ENCODE measurements at places on chromosomes 16 and 17. TPM values are rescaled to one million over a fixed set of nuclear protein-coding genes. Genes with fewer than 3 reads are reported as not detected.

The RNF227 gene
- 0.78 TPM for total RNA-seq

The SLC12A3 gene
- not detected for total RNA-seq

The ADAD2 gene
- total RNA-seq: 0.65 TPM

The PDE6G gene
- not detected for total RNA-seq

The NPW gene
- not detected for total RNA-seq

The MEIOC gene
- not detected for total RNA-seq

The TVP23B gene
- 23.6 TPM for total RNA-seq

DNA sequence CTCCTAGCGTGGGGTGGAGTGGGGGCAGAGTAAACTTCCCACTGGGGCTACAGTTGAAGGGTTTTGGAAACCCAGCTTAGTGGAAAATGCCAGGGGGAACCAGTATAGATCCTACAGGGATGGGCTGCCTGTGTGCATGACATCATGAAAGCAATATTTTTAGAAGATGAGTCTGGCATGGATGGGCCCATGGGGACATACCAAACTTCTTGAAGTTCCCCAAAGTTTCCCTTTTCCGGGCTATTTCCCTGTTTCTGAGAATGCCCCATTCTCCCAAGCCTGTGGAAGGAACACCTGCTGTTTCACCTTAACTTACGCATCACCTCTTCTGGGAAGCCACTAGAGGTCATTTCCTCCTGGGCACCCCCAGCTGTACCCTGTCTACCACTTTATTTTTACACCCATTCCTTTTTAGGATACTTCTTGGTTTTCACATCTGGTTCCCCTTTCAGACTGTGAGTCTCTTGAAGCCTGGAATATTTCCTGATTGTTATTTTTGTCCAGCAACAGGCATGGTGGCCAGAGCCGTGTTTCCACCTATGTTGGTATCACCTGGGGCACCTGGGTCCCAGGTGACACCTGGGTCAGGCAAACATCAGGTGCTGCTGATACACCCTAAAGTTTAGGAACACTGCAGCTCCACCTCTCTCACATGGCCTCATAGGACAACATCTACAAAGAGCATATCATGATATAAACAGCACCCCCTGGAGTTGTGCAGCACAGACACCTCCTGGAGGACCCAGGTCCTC, 9.8 kb downstream of the SOCS3 start:
- DNase-seq: no peak

GRCh38 chr16:70561623-70562022, 38.0 kb downstream of the SF3B3 start:
- DNase-seq: no peak

- no peak for DNase-seq
These were observed 127.0 kb upstream of the HAS3 start for GRCh38 chr16:68978303-68978954.
